ENCODE measurements at places on chromosomes 13 and 19.

GRCh38 chr13:67308004-67308772 is 78.1 kb upstream of the PCDH9 start:
- no peak for DNase-seq

- DNase-seq, result no peak
These were observed 50.0 kb upstream of the POSTN start for GRCh38 chr13:37648609-37649008.

- DNase-seq, result no peak
These were observed 16.1 kb downstream of the TTYH1 start for GRCh38 chr19:54431255-54431838.

- no peak for DNase-seq
These were observed 1629.1 kb upstream of the PCDH20 start for GRCh38 chr13:63044589-63045313.

GRCh38 chr19:28018499-28018898 is 1194.5 kb downstream of the UQCRFS1 start:
- no peak for DNase-seq

GRCh38 chr19:9838324-9838723 is 3.2 kb downstream of the PIN1 start:
- DNase-seq, result no peak

- no peak for DNase-seq
These were observed 13.4 kb upstream of the RGCC start for GRCh38 chr13:41443969-41444368.

GRCh38 chr19:35444735-35445134 is 3.3 kb upstream of the FFAR2 start:
- DNase-seq, result no peak

- DNase-seq, result no peak
These were observed 5.1 kb upstream of the RETN start for GRCh38 chr19:7663706-7664105.

DNA sequence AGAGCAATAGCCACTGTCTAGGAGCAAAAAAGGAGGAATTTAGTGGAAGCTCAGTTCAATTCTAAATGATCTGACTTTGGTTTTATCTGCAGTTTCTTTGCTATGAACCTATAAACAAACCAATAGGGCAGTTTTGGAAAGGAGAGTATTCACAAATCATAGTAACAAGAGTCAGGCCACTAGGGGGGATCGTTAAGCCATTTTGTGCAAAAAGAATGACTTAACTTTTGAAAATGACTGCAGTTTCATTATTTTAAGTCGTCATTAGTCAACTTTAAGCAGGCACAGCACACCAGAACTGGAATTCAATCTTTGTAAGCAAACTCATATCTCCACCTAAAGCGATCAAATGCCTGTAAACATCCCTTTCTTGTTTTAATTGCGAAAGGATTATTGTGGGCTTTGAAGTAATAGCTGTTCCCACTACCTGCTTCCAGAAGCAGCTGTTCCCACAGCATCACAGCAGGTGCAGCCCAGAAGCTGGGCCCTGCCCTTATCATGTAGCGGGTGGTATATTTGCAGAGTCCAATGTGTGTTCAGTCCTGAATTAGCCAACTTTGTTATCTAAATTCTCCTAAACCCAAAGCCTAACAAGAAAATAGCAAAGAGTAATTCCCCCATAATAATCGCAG is 51.5 kb downstream of the SOX21 start:
- no peak for DNase-seq

DNA sequence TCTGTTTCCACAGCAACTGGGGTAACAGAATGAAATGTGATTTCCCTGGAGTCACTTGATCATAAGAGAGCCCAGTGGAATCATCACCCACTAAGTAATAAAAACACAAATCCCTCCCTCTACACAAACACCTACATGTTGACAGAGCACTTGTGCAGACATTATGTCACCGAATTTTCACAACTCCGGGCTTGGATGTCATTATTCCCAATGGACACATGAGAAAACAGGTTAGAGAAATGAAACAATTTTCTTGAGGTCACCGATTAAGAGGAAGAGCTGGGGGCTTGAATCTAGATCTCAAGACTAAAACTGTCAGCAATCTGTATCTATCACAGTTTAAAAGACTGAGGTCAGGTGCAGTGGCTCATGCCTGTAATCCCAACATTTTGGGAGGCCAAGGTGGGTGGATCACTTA is 3.1 kb downstream of the XRCC1 start:
- DNase-seq, result no peak

- no peak for DNase-seq
These were observed 3.3 kb downstream of the GNA11 start for GRCh38 chr19:3097442-3097871.

DNA sequence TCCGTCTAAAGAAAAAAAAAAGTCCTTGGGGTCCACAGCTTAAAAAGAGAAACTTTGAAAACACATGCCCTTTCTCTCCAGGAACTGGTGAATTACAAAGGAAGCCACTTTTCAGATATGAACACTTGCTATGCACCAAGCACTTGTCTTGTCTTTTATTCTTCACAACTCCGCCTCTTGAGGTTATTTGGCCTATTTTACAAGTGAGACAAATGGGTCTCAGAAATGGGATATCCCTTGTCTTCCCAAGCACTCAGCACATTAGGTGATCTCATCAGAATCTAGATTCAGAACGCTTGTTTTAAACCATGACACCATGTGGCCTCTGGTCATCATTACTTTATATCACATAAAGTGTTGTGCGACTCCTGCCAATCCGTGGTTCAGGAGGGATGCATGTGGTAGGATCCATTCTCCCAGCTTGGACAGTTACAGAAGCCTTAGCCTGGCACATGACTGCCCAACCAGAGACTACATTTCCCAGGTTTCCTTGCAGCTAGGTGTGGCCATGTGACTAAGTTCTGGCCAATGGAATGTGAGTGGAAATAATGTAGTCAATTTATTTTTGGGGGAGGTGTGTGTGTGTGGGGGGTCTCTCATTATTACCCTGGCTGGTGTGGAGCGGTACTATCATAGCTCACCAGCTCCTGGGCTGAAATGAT is 13.9 kb downstream of the TSKS start:
- DNase-seq, result no peak

DNA sequence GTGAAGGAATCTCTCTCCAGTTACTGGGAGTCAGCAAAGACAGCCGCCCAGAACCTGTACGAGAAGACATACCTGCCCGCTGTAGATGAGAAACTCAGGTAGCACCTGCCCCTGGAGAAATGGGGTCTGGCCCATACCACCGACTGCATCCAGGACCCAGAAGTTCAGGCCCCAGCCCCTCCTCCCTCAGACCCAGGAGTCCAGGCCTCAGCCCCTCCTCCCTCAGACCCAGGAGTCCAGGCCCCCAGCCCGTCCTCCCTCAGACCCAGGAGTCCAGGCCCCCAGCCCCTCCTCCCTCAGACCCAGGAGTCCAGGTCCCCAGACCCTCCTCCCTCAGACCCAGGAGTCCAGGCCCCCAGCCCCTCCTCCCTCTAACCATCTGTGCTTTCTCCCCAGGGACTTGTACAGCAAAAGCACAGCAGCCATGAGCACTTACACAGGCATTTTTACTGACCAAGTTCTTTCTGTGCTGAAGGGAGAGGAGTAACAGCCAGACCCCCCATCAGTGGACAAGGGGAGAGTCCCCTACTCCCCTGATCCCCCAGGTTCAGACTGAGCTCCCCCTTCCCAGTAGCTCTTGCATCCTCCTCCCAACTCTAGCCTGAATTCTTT is 3.0 kb downstream of the APOC2 start:
- DNase-seq, result no peak

GRCh38 chr19:38488776-38489481 is 55.4 kb downstream of the RYR1 start:
- DNase-seq, result no peak

DNA sequence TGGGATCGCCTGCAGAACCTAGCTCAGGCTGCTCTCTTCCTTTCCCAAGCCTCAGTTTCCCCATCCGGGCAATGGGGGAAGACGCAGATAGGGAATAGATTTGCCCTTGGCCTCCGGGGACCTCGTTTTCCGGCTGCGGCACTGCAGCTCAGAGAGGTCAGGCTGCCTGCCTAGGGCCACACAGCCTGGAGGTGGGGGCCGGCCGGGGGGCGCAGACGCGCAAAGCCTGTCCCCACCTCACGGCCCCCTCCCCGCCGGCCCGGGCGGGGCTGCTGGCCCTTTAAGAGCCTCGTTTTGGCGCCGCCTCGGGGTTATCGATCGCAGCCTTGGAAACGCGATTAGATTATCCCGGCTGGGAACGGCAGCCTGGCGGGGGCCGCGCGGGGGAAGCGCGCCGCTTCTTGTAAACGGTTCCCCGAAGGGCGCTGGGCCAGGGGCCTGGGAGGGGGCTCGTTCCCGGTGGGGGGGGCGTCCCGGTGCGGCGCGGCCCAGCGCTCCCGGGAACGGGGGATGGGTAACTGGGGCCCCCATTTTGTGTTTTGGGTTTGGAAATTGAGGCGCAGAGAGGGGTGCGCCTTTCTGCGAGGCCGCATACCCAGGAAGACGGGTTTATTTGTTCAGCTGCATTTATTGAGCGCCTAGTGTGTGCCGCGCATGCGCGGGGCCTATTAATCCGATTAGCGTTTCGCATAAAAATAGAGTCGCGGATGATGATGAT is 23.4 kb upstream of the TCF3 start:
- no peak for DNase-seq

- no peak for DNase-seq
These were observed 435.1 kb downstream of the EFNB2 start for GRCh38 chr13:106100171-106100919.

DNA sequence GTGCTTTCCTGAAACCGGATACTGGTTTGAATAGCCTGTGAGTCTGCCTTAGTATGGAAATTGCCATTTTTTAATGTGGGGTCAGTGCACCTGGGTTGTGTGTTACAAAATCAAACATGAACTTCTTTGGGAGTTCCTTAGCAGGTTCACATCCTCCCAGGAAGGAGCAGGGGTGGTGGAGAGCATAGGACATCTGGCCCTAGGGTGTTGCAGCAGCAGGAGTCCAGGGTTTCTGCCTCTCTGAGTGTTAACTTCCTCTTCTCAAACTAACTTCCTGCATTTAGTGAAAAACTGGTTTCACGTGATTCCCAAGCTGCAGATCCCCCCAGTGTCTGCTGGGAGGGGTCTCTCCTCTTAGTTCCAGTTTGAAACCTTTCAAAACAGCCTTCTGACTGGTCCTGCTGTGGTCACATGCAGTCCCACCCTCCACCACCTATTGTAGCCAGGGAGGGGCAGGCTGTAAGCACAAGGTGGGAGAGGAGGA is 7.2 kb downstream of the RNASEH2B start:
- no peak for DNase-seq

- DNase-seq, result no peak
These were observed 270.6 kb downstream of the GPC5 start for GRCh38 chr13:91668866-91669495.

DNA sequence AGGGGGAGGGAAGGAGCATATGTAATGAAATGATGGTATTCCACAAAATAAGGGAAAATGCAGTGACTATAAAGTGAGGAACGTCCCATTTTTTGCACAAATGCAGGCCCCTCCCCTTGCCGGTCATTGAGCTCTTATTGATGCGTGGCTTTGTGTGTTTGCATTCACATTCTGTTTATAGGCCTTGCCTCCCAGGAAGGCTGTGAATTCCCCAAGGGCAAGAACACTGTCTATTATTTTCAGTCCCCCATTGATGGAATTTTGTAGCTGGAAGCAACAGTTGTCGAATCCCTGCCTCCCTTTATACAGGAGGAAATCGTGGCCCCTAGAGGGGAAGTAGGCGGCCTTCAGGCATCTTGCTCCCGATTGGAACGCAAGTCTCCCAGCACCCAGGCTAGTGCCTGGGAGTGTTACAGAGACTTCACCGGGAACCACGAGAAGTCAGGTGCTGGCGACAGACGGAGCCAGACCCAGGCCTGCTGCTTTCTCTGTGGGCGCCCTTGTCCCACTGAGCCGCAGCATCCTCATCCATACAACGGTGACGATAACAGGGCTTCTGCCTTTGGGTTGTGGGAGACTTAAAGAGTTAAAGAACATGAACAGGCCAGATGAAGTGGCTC is 6.9 kb downstream of the SBSN start:
- no peak for DNase-seq

DNA sequence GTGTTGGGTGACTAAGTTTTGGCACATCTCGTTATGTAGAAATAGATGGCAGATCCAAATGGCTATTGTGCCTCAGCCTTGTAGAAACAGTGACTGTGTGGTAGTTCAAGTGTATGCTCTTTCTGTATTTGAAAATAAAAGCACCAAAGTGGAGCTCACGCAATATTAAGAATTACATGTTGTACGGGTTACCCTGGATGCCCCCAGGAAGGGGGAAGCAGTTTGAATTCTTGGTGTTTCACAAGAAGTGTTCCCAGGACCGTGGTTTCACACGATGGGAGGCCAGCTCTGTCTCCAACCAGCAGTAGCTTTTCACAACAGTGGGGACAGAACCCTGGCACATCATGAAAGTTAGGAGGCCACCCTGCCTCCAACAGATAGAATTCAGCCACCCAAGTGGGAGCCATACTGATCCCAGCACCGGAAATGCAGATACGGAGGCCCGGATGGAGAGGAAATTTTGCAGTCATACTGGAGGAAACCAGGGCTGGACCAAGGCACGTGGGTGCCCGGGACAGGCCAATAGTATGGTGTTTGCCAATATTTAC is 8.9 kb downstream of the FLT1 start:
- no peak for DNase-seq

DNA sequence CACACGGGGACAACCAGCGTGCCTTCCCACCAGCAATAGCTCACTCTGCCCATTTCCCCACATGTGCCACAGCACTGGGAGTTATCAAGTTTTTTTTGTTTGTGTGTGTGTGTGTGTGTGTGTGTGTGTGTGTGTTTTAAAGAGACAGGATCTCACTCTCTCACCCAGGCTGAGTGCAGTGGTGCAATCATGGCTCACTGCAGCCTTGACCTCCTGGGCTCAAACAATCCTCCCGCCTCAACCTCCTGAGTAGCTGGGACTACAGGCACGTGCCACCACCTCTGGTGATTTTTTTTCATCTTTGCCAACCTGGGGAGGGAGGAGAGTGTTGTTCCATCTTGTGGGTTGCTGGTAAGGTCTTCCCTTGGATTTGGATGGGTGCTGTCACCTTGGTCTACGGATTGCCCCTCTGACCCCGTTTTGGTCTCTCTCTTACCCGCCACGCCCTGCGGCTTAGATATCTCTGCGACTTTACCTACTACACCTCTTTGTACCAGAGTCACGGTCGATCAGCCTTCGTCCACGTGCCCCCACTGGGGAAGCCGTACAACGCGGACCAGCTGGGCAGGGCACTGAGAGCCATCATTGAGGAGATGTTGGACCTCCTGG is 22.6 kb downstream of the PGPEP1 start:
- DNase-seq, result no peak

DNA sequence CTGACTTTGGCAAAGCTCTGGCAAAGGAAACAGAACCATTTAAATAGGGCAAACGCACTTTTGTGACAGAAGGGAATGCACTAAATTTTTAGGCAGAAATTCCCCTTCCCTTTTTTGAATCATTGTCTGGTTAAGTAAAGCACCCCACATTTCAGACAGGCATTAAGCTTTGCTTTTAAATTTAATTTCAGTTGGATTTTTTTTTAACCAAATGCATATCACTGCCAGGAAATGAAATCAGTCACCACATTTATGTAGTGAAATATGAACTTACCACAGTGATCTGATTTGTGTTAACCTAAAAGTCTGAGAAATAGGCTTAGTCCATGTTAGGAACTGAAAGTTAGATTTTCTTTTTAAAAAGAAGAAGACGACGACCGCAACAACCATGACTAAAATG is 10.8 kb downstream of the GPR183 start:
- DNase-seq, result no peak

- no peak for DNase-seq
These were observed 1816.8 kb downstream of the OLFM4 start for GRCh38 chr13:54845351-54845965.

- DNase-seq, result no peak
These were observed 3.1 kb downstream of the SOX21 start for GRCh38 chr13:94709001-94709834.

- no peak for DNase-seq
These were observed 1.3 kb upstream of the CEACAM6 start for GRCh38 chr19:41753936-41754529.
